ENCODE measurements at places on chromosomes 11 and 22. TPM values are rescaled to one million over a fixed set of nuclear protein-coding genes. Genes with fewer than 3 reads are reported as not detected.

LGR4 gene
- 120 TPM for total RNA-seq

POU2AF3 gene
- 6.0 TPM for total RNA-seq

KCNA4 gene
- total RNA-seq, result not detected

TCN2 gene
- total RNA-seq, result 29.4 TPM

EHF gene
- total RNA-seq, result 226 TPM

GLB1L2 gene
- 28.6 TPM for total RNA-seq

SCGB1A1 gene
- not detected for total RNA-seq

ADAMTS15 gene
- total RNA-seq, result 3.6 TPM

BIK gene
- total RNA-seq, result 23.0 TPM

TRIM51 gene
- total RNA-seq, result not detected

SMC1B gene
- not detected for total RNA-seq

MPST gene
- total RNA-seq, result 250 TPM

SLN gene
- not detected for total RNA-seq

MICALL1 gene
- total RNA-seq, result 26.6 TPM

POU2AF1 gene
- 10.2 TPM for total RNA-seq

PYGM gene
- total RNA-seq, result 3.0 TPM

OR51B2 gene
- not detected for total RNA-seq

CTR9 gene
- 26.9 TPM for total RNA-seq

SYT13 gene
- total RNA-seq, result 23.0 TPM

CCDC188 gene
- 0.58 TPM for total RNA-seq

CCDC15 gene
- total RNA-seq, result 0.53 TPM

GGTLC3 gene
- total RNA-seq, result not detected

BIRC2 gene
- 50.7 TPM for total RNA-seq

RAG1 gene
- total RNA-seq, result 2.5 TPM

GSTP1 gene
- 390 TPM for total RNA-seq

LDHAL6A gene
- not detected for total RNA-seq

TRIM6 gene
- total RNA-seq, result 1.7 TPM

ZNF70 gene
- 3.8 TPM for total RNA-seq

IGLL1 gene
- total RNA-seq, result not detected

DTX4 gene
- 58.4 TPM for total RNA-seq

RAB30 gene
- total RNA-seq, result 5.9 TPM

VPREB3 gene
- total RNA-seq, result 0.61 TPM

KRTAP5-2 gene
- total RNA-seq, result not detected

DRAP1 gene
- 47.3 TPM for total RNA-seq

ILK gene
- total RNA-seq, result 149 TPM

OR52R1 gene
- not detected for total RNA-seq

TSGA10IP gene
- not detected for total RNA-seq

NOX4 gene
- 0.46 TPM for total RNA-seq

APOA5 gene
- total RNA-seq, result not detected

CHCHD10 gene
- total RNA-seq, result 538 TPM

SORL1 gene
- 130 TPM for total RNA-seq

VSIG2 gene
- 228 TPM for total RNA-seq

CNGA4 gene
- not detected for total RNA-seq

ZFTA gene
- total RNA-seq, result 7.5 TPM

C22orf31 gene
- total RNA-seq, result not detected

RBMXL2 gene
- total RNA-seq, result not detected

CHRM1 gene
- 0.98 TPM for total RNA-seq

SMIM35 gene
- total RNA-seq, result 0.08 TPM

All from left colon (tissue), 2 donors.